ENCODE measurements at places on chromosomes 13 and 19.

GRCh38 chr19:7534531-7535046 lies 928 bp upstream of the PNPLA6 start:
- DNase-seq: peak; percentile 76

DNA sequence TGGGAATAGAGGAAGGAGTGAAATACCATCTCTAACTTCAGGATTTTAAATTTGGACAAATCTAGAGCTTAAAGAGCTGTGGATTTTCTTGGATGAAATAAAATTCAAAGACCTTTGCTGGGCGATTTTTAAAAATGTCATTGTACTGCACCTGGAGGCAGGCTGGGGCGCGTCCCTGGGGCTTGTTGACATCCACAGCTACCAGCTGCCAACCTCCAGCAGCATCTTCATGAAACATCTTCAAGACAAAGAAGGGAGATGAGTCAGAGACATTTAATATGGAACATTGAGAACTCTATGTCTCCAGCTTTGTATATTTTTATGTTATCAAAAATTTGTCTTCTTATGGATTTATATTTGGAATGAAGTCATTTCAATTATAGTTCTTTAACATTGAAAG lies 132.5 kb downstream of the NALCN start:
- DNase-seq: no peak

- DNase-seq: peak; percentile 14
These were observed 22.3 kb upstream of the CLDN10 start for GRCh38 chr13:95530178-95530577.

GRCh38 chr13:35894636-35895035 lies 236.5 kb downstream of the DCLK1 start:
- no peak for DNase-seq

GRCh38 chr13:73520566-73521289 lies 461.9 kb downstream of the KLF5 start:
- no peak for DNase-seq

GRCh38 chr19:35332817-35333216 lies 3.8 kb downstream of the CD22 start:
- no peak for DNase-seq

GRCh38 chr19:46431824-46432223 lies 3.1 kb upstream of the PNMA8C start:
- DNase-seq: peak; percentile 54

DNA sequence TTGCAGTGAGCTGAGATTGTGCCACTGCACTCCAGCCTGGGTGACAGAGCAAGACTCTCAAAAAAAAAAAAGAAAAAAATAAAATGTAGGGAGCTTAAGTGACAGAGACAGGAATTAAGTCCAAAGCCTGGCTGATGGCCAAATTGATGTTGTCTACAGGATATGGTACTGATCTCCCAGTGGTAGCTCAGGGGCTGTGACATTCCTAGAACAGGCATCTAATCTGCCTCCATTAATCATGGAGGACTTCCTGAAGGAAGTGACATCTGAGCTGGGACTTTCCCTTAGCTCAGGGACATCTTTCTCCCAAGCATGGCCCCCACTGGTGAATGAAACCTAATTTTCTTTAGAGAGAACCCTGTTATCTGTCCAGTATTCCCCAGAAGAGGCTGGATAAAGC lies 11.4 kb upstream of the EDDM13 start:
- DNase-seq: peak; percentile 73

- DNase-seq: no peak
These were observed 165.4 kb downstream of the RGCC start for GRCh38 chr13:41622432-41623429.

GRCh38 chr19:13171146-13171545 lies 20.9 kb downstream of the IER2 start:
- no peak for DNase-seq

GRCh38 chr13:53807251-53807834 lies 778.7 kb downstream of the OLFM4 start:
- no peak for DNase-seq

DNA sequence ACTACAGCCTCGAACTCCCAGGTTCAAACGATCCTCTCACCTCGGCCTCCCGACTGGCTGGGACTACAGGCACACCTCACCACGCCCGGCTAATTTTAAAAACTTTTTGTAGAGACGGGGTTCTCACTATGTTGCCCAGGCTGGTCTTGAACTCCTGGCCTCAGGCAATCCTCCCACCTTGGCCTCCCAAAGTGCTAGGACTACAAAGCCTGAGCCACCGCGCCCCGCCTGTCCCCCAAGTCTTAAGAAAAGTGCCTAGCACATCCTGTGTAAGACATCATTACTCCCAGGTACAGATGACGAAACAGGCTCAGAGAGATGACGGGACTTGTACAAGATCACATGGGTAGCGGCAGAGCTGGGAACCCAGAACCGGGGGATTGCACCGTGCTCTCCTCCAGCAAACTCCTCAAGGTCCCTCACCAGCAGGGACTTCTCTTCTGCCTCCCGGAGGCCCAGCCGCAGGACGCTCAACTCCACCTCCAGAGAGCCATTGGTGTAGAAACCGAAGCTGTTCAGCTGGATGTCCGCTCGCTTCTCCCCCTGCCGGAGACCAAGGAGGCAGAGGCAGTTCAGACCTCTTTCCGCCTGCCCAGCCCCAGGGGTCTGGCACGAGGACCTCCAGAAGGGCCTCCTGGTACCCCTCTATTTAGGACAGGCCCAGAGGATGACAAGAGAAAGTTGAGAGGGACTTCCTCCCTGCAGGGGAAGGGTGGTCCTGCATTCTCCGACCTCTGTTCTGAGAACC lies 1.0 kb downstream of the GPR108 start:
- peak; percentile 72 for DNase-seq

GRCh38 chr13:112828082-112828699 lies 138.4 kb downstream of the ATP11A start:
- no peak for DNase-seq

- DNase-seq: peak; percentile 82
These were observed 1.8 kb downstream of the DBP start for GRCh38 chr19:48635263-48635965.

- peak; percentile 91 for DNase-seq
These were observed 43.8 kb downstream of the DCT start for GRCh38 chr13:94435604-94436226.

GRCh38 chr13:20544201-20544923 lies 18.7 kb upstream of the CRYL1 start:
- no peak for DNase-seq

DNA sequence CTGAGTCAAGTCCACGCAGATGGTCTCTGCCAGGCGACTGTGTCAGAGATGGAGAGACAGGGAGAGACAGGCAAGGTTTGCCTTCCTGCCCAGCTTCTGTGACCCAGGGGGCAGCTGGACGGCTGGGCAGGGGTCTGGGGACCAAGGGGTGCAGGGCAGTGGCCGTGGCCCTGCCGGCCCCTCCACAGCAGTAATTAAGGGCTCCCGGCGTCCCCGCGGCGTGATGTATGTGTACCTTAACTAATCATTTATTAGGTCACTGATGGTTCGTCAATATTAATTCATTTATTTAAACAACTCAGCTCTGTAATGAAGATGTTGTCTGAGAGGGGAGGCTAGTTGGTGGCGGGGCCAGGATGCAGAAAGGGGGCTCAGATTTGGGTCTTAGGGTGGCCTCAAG lies 28.6 kb upstream of the TCF3 start:
- no peak for DNase-seq

- DNase-seq: peak; percentile 39
These were observed 25.3 kb downstream of the CAPN12 start for GRCh38 chr19:38718747-38719543.

- peak; percentile 35 for DNase-seq
These were observed 2.6 kb downstream of the BBC3 start for GRCh38 chr19:47228168-47228936.

DNA sequence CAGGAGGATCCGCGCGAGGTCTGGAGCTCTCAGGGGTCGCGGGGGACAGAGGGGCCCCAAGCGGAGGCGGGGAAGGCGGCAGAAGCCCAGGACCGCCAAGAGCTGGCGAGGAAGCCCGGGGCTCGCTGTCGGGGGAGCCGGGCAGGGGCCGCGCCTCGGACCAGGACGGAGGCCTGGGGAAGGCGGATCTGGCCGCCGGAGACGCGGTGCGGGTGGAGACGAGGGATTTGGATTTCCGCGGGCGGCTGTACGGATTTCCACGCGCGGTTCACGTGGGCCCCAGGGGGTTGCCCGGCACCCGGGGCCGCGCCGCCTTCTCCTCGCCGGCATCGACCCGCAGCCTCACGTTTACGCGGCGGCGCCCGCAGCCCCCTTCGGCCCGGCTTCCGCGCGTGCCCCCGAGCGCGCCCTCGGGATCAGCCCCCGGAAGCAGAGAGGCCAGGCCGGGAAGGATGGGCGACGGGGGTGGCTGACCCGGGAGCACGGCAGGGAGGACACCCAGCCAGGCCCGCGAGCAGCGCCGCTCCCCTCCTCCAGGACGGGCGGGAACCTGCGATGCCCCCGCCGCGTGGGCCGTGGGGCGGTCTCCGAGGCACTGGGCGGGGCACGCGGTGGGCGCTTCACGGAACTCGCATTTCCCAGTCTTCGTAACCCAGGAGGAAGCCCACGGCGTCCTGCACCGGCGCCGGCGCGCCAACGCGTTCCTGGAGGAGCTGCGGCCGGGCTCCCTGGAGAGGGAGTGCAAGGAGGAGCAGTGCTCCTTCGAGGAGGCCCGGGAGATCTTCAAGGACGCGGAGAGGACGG lies 4.7 kb downstream of the F7 start:
- no peak for DNase-seq

DNA sequence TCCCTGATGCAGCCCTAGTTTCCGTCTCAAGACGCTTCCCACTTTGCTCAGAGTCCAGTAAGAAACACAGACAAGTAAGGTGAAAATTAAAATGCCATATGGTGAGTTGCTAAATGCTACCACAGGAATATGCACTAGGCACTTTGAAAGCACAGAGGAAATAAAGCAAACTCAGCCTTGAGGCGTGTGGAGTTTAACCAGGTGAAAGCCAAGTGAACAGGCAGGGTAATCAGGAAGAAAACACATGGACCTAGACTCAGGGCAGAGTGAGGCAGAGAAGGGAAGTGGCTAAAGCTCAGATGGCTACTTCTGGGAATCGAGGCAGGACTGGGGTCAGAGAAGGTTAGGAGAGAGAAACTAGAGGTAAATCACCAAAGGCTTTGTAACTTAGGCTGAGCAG lies 5.4 kb upstream of the UBL3 start:
- no peak for DNase-seq

DNA sequence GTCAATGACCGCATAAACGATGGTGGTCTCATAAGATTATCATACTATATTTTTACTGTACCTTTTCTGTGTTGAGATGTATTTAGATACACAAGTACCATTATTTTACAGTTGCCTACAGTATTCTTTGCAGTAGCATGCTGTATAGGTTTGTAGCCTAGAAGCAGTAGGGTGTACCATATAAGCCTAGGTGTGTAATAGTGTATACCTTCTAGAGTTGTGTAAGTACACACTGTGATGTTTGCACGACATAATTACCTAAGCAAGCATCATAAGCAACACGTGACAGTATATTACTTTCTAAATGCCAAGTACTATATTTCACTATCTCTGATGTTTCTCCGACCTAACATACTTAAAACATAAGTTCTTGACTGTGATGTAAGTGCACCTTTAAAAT lies 2.7 kb downstream of the LPAR6 start:
- no peak for DNase-seq

DNA sequence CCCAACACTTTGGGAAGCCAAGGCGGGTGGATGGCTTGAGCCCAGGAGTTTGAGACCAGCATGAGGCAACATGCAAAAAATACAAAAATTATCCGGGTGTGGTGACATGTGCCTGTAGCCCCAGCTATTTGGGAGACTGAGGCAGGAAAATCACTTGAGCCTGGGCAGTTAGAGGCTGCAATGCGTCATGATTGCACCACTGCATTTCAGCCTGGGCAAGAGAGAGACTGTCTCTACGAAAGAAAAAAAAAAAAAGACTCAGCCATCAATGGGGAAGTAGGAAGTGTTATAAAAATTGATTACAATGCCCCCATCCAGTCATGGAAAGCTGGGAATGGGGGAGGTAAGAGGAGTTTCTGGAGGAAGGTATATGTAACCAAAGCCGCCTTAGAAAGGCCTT lies 5.4 kb downstream of the TYK2 start:
- DNase-seq: no peak

DNA sequence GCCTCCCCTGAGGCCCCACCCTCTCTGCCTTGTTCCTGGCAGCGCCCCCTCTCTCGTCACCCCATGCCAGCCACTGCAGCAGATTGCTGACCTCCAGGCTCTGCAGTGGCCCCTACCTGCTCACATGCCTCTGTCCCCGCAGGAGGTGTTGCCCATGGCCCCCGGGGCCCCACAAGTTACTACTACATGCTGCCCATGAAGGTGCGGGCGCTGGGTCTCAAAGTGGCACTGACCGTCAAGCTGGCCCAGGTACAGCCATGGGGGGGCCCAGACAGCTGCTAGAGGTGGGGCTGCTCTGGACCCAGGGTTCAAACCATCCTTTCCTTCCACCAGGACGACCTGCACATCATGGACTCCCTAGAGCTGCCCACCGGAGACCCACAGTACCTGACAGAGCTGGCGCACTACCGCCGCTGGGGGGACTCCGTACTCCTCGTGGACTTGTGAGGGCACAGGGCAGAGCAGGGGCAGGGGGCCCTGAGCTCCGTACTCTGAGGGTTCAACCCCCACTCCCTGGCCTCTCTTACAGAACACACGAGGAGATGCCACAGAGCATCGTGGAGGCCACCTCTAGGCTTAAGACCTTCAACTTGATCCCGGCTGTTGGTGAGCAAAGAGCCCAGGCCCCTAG lies 6.2 kb downstream of the MRPL4 start:
- DNase-seq: no peak

GRCh38 chr19:35060160-35060855 lies 18.8 kb downstream of the HPN start:
- no peak for DNase-seq

- peak; percentile 96 for DNase-seq
These were observed at the start of gene ZNF284 for GRCh38 chr19:44071824-44072542. Gene ZNF284 (plus strand): TSS chr19:44072159. CDS start chr19:44076390, 4,231 bp downstream.

GRCh38 chr19:55088543-55089341 lies 13.1 kb downstream of the EPS8L1 start:
- DNase-seq: peak; percentile 91

DNA sequence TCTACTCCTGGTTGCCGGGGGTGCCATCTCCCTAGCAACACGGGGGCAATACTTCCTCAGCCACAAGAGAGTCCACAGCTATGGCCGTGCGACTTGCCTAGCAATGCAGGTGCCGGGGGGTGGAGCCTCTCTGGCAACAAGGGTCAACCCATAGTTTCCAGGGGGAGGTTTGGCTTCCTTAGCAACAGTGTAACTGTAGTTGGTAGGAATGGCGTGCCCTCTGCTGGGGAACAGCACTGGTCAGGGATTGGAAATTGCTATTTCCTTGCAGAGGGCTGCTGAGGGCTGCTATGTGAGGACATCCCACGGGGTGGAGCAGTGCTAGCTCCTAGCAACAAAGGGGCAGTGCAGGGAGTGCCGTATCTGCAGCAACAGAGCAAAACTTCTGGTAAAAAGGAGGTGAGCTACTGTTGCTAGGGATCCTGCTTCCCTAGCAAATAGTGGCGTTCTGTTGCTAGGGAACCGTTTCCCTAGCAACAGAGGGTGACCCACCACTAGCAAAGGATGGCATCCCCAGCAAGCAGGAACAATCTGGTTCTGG lies 7.0 kb upstream of the TMC4 start:
- DNase-seq: peak; percentile 84

- no peak for DNase-seq
These were observed 224.2 kb downstream of the ZIC5 start for GRCh38 chr13:99747403-99747710.

GRCh38 chr19:54873990-54874389 lies at the start of gene FCAR:
Gene FCAR (plus strand): TSS chr19:54874235. CDS start chr19:54874290, 55 bp downstream.
- DNase-seq: no peak

All from NCI-H82 (cell line).